Daoy (cell line): ENCODE measurements at places on chromosomes 2 and 18. TPM values are rescaled to one million over a fixed set of nuclear protein-coding genes. Genes with fewer than 3 reads are reported as not detected.

GRCh38 chr2:215288112-215288815 lies 23.6 kb upstream of the ATIC start:
- DNase-seq = no peak

DNA sequence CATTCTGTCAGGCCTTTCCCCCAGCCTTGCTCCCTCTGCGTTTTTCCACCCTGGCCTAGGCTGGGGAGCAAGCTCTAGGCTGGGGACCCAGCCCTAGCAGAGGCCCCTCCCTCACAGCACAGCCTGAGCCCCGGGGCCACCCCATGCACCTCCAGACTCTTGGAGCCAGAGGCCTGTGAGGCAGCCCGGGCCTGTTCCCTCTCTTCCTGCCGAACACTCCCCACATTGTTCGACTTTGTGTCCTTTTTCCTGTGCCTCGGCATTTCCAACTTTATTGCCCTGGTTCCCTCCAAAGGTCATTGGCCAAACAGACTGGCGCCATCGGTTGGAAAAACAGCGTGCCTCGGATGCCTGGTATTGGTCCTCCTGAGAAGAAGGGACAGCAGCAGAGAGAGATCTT lies 79.7 kb downstream of the HS1BP3 start:
- DNase-seq = no peak

DNA sequence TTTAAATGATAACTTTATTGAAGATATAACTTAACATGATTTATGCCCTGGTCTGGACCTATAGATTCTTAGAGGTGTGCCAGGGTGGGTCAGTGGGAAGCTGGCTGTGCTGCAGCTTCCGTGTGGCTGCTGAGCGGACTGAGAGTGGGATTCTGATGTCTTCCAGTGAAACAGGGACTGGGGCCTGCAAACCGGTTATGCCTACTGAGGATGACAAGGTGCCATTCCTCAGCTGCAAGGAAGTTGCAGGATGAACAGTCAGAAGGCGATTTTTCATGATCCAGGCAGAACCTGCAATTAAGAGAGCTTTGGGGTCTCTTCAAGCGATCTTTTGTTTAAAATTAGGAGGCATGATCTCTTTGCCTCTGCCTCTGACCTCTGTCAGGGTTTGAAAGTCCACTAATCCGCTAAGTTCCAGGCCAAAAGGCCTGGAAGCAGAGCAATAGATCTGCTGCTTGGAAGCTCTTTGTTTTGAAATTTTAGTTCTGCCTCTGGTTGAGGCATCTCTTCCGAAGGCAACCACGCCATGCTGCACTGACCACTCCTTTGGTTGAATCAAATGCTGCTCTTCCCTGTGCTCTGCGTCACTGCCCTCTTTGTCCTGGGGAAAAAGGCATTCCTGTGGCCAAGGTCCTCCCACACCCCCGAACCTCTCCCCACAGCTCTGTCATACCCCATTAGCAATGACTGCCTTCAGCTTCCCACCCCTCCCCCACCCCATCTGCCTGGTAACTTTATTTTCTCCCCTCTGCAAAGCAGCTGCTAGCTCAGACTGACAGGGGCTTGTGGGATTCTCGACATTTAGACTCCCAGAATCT lies 2.0 kb downstream of the TMEM169 start:
- DNase-seq = peak; percentile 86

DNA sequence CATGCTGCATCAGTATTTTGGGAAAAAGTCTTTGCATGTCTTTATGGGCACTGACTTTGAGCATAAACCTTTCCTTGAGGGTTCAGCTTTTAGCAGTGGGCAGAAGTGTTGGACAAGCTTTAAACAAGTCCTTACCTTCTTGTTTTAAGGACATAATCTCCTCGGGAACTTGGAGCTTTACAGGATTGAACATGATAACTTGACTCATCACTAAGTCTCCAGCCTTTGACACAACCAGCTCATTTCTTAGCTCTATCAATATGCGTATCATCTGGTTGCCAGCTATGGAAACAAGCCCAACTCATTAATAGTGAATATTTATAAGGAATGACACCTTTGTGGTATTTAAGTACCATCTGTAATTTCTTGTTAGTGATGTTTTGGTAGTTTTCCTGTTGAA lies 21.0 kb upstream of the RAB27B start:
- DNase-seq = no peak

- no peak for DNase-seq
These were observed 303.1 kb downstream of the SS18 start for GRCh38 chr18:25787276-25787675.

- no peak for DNase-seq
These were observed 81.6 kb downstream of the TWIST2 start for GRCh38 chr2:238929242-238930081.

DNA sequence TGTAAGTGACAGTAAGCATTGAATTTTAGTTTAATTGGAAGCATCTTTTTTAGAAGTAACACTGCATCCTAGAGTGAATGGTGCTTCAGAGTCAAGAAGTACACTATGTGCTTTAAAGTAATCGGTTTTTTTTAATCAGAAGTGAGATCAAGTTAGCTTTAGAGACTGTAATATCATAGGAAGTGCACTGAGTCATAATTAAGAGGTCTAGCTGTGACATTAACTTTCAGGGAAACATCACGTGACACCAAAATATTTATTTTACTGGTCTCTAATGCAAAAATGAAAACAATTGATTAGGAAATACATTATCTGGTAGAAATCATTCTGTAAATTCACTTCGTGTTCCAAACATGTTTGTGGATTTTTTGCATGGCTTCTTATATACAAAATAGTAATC lies 55.3 kb upstream of the KYNU start:
- DNase-seq = no peak

DNA sequence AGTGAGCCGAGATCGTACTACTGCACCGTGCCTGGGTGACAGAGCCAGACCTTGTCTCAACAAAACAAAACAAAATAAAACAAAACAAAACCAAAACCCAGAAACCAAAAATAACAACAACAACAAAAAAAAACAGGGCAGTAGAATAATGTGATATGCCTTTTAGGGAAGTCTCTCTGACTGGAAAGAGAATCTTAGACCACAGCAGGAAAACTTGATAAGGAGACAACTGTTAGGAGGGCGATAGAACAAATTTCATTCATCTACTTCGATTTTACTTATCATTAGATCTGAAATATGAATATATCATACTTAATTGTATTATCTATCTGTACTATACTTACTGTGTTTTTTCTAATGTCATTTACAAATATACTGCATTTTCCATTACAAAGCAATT lies 109.0 kb upstream of the CNTNAP5 start:
- no peak for DNase-seq

- DNase-seq = no peak
These were observed 4.0 kb downstream of the ALPP start for GRCh38 chr2:232382331-232383225.

GRCh38 chr2:102155703-102156515 lies 13.4 kb downstream of the IL1R1 start:
- no peak for DNase-seq

DNA sequence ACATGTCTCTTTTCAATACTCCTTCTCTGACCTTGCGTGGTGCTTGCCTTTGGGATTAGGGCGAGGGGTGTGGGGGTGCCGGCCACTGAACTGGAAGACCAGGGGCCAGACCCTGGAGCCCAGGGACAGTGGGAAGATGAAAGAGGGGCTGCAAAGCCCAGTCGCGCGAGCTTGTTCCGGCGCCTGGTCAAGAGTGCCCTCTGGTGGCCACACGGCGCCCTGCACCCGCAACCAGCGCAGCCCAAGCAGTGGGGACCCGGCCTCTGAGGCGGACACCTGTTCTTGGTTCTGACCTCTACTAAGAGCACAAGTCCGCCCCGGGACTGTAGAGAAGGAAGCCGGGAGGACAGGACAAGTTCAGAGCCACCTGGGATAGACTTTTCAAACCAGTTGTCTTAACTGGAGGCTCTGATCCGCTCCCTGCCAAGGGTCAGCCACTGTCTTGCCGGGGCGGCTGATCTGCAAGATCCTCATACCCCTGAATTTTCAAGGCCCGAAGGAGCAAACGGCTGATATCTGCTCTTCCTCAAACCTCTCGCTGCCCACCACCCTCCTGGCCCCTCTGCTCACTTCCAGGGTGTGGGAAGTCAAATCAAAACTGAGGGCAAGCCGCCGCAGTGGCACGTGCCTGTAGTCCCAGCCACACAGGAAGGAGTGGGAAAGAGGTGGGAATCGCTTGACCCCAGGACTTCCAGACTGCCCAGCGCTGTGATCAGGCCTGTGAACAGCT lies 14.9 kb upstream of the MSH6 start:
- DNase-seq = peak; percentile 65

GRCh38 chr2:192345287-192345686 lies 150.6 kb upstream of the TMEFF2 start:
- no peak for DNase-seq

GRCh38 chr2:104836265-104836664 lies 17.6 kb upstream of the POU3F3 start:
- no peak for DNase-seq

- DNase-seq = no peak
These were observed 185.0 kb upstream of the HS6ST1 start for GRCh38 chr2:128503399-128504245.

DNA sequence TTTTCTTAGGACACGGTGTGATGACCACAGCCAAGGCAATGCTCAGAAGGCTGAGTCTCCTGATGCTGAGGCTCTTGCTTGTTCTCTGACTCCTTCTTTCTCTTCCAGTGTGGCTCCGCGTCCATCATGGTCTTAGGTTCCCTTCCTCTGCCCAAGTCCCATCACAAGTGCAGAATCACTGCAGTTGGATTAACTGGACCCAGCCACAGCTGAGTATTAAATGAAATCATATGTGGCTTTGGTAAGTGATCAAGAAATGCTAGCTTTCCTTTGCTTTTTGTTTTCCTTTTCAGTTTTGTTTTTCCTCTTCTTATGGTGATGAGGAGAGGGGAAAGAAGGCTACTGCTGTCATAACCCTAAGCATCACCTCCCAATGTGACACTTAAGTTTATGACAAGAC lies 375.8 kb downstream of the INSIG2 start:
- no peak for DNase-seq

GRCh38 chr2:31297751-31298150 lies 63.8 kb downstream of the EHD3 start:
- DNase-seq = peak; percentile 57

GRCh38 chr2:74560591-74560990 lies 6.1 kb downstream of the DOK1 start:
- DNase-seq = peak; percentile 74

GRCh38 chr18:12741351-12741750 lies 38.5 kb downstream of the PSMG2 start:
- DNase-seq = peak; percentile 74

DNA sequence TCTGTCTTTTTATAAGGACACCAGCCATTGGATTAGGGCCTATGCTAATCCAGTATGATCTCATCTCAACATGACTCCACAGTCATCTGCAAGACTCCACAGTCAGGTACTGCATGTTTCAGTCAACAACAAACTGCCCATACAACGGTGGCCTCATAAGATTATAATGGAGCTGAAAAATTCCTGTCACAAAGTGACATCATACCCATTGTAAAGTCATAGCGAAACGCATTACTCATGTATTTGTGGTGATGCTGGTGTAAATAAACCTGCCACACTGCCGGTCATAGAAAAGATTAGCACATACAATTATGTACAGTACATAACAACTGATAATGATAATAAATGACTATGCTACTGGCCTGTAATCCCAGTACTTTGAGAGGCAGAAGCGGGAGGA lies 102.2 kb downstream of the TEX51 start:
- no peak for DNase-seq

DNA sequence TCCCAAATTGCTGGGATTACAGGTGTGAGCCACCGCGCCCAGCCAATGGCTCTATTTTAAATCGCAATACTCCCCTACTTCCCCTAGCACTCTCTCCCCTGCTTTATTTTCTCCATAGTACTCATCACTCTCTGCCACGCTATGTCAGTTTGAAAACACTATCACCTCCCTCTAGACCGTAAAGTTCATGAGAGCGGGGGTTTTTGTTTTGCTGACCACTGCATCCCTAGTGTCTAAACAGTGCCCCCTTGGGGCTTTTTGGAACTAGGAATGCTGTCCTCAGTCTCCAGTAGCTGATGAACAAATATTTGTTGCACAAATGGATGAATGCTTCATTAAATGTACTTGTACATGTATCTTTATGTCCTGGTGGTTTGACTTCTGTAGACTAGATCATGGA lies 44.1 kb downstream of the ATOH8 start:
- DNase-seq = no peak

Gene IL1R2
- not detected in 2 replicates for total RNA-seq

Gene NCKAP5
- total RNA-seq = 8.4 and 8.8 TPM in 2 replicates

Gene SALL3
- total RNA-seq = 2.8 and 4.1 TPM in 2 replicates

Gene CFAP65
- total RNA-seq = 0.11 TPM in 1 of 2 replicates, not detected in the other

Gene APLF
- total RNA-seq = 1.4 and 3.0 TPM in 2 replicates

Gene NYAP2
- not detected in 2 replicates for total RNA-seq

Gene CCDC74A
- total RNA-seq = 7.1 and 18.7 TPM in 2 replicates
